Epithelial cell of esophagus (primary cell): ENCODE measurements at places on chromosomes 7 and 10.

DNA sequence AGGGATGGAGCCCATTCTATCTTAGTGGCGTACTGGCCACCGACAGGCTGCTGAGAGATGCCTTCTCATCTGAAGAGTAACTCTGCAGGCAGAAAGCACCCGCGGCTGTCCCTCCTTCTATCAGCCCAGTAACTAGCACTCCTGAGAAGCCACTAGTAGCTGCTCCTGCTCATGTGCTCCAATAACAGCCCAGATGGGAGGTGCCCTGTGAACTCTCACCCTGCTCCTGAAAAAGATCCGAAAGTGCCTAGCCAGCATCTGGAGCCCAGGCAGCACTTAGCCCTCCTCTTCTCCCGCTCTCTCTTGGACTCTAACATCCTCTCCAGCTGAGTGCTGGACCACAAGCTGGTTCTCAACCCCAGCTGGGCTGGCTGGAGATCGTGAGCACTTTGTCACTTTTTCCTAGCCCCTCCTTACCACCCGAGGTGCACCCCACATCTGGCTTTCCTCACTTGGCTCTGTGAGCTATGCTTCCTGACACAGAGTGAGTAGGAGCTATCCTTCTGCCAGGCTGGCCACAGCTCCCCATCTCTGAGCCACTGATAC, 239.2 kb downstream of the GRID1 start:
- DNase-seq: no peak

- DNase-seq: no peak
Measured at GRCh38 chr10:89942217-89942616, 240.8 kb downstream of the KIF20B start.

DNA sequence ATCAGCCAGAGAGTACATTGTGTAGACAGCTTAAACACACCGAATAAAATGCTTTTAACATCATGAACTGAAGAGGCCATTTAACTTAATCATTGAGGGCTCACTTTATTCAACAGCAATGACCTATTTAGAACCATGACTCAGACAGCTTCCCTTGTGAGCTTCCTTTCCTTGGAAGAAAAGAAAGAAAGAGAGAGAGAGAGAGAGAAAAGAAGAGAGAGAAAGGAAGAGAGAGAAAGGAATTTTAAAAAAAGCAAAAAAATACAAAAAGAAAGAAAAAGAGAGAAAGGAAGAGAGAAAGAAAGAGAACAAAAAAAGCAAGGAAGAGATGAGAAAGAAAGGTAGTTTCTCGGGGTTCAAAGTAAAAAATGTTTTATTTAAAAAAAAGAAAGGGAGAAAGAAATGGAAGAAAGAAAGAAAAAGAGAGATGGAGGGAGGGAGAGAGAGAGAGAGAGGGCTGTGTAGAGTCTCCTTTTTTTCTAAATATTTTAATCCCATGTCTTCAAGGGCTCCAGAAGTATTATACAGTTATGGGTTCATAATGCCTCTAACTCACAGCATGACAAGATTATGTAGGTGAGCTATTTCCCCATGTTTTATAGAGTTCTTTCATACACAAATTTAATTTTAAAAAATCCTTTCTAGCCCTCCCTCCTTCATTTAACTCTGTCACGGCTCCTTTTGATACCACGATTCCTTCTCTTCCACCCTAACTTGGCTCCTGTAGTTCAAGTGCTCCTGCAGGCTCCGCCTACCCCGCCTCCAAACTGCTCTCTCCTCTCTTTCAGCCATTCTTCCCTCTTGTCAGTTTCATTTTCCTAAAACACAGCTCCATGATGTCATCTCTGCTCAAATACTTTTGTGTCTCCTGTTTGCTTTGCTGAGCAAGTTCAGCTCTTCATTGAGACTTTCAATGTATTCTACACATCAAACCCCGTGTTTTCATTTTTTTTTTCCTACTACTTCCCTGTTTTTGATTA, 85.5 kb downstream of the PRTFDC1 start:
- DNase-seq: peak; percentile 66

- DNase-seq: no peak
Measured at GRCh38 chr10:46069771-46070463, 23.8 kb upstream of the MSMB start.

- no peak for DNase-seq
Measured at GRCh38 chr10:70498970-70499835, 20.6 kb downstream of the PALD1 start.

- DNase-seq: no peak
Measured at GRCh38 chr10:78384049-78384431, 350.4 kb downstream of the RPS24 start.

DNA sequence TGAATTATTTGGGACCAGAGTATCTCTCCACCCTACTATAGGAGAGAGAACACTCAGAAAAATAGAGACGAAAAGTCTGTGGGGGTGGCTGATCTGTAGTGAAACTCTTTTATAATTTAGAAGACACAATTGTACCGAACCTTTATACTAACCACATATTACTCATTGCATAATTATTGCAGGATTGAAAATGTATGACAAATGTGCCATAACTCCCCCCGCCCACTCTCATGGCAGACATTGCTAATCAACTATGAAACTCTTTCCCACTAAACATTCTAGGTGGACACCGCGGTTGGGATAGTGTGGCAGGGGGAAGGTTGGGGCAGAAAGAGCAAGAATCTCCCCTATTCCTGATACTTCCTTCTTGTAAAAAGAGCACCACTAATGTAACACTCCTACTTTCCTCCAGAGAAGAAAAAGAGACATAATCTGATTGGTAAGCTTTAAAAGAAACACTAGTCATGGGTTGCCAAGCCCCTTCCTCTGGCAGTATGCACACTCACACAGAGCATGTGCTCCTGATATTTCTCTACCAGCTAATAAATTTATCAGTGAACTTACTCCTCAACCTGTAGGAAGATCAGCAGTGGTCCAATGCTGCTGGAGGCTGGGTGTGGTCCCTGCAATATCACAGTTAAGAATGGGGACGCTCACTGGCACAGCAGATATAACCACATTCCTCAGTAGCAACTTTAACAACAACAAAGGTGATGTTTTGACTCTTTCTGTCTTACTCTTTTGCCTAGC, 18.7 kb upstream of the ARID5B start:
- peak; percentile 71 for DNase-seq

DNA sequence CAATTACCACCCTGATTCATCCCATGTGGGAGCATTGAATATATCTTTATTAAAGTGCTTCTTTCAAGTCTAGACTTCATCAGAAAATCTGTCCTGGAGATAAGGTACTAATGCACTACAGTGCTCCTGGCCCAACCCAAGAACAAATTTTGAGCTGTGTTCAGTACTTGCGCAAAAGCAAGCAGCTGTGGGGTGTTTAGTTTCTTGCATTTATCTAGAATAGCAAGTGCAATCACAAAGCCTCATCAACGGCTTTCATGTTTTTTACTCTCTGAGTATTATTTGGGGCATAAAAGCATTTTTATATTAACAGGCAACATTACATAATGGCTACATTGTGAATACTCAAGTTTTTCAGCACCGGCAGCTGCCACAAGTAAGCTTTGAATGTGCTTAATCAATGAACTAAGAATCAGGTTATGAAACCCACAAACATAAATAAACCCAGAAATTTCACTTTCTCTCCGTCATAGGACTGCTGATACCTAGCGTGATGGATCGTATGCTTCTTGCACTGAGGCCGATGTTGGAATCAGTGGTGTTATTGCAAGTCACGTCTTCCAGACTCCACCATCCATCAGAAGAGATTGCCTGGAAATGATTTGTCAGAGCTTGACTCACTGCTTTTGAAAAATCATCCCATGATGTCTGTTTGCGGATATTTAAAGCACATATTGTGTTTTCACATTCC, 113.1 kb downstream of the CTTNBP2 start:
- DNase-seq: no peak

DNA sequence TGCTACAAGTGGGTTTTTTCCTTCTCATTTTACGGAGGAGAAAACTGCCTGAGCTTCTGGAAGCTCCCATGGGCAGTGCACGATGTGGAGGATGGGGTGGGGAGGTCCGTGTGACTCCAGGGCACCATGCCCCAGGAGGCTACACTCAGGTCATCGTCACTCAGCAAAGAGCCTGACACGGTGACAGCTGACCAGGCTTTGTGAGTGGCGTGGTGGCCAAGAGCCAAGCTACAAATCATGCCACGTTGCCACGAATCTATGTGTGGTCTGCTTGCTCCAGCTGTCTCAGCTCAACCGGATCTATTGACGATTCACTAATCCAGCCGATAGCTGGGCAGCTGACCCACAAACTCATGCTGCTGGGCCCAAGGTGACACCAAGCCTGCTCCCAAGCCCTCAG, 27.6 kb upstream of the C10orf71 start:
- no peak for DNase-seq

DNA sequence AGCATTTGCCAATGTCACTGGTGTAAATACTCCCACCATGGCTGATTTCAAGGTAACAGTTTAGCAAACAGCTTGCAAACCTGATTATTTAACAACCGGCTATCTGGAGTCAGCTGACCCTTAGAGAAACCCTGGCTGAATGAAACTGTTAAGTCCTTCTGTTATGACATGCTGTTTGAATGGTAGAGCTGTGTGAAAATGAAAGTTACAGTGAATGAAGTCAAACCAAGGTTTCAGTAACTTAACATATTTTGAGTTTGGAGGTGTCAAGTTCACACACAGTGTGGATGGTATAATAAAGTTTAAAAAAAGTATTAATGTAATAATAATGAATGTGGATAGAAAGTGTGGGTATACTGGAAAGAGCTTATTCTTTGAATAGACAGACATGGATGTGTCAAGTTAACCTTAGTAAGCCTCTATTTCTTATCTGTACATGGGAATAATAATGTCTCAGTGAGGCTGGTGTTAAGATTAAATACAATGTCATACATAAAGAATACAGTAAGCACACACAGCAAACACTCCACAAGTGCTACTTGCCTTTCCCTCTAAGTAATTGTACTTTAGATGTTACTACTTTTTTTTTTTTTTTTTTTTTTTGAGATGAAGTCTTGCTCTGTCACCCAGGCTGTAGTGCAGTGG, 150.4 kb downstream of the TAX1BP1 start:
- no peak for DNase-seq

DNA sequence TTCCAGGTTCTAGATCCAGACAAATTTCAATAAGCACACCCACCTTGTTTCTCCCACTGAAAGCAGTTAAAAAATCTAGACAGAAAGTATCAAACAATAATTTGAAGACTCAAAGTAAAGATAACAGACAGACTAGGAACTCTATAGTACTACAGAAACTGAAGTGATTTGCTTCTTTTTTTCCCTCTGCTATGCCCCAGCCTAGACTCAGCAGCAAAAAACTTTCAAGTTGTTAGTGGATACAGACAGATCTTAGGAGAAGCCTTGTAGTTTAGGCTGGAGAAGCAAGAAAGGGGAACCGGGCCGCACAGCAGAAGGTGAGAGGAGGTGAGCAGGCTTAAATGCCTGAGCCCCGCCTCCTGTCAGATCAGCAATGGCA, 65.1 kb downstream of the IGF2BP3 start:
- no peak for DNase-seq

DNA sequence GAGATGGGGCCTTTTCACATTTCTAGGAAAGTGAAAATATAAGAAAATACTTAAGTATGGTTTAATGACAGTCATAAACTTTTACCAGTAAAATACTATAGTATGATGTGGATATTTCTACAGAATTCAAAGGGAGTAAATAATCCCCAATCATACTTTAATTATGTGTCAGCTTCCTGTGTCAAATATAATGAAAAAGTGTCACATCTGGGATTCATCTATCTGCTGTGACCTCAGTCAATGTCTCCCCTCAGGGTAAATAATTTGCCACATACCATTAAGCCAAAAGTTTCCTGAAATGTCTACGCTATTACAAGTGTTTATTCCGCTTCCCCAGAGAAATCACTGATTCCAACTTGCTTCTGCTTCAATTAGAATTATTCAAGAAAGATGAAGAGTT, 110.5 kb downstream of the ITGA8 start:
- DNase-seq: no peak

DNA sequence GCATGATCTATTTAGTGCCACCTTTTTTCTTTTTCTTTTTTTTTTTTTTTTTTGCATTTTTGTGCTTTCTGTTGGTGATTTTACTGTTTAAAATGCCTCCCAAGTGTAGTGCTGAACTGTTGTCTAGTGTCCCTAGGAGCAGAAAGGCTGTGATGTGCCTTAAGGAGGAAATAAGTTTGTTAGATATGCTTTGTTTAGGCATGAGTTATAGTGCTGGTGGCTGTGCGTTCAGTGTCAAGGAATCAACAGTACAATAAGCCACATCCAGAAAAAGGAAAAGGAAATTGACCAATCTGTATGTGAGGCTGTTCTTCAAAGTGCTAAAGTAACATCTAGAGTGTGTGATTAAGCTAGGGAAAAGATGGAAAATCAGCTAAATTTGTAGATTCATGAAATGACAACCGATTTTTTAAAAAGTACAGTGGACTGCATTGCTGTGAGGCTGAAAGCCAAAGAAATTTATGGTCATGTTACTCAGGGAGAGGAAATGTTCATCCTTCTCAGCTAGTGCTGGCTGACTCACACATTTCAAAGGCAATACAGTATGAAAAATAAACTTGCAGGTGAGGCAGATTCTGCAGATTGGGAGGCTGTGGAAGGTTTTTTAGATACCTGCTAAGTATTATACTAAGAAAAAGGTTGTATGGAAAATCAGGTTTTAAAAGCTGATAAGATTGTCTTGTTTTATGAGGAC, 122.7 kb upstream of the ADCY1 start:
- peak; percentile 56 for DNase-seq

DNA sequence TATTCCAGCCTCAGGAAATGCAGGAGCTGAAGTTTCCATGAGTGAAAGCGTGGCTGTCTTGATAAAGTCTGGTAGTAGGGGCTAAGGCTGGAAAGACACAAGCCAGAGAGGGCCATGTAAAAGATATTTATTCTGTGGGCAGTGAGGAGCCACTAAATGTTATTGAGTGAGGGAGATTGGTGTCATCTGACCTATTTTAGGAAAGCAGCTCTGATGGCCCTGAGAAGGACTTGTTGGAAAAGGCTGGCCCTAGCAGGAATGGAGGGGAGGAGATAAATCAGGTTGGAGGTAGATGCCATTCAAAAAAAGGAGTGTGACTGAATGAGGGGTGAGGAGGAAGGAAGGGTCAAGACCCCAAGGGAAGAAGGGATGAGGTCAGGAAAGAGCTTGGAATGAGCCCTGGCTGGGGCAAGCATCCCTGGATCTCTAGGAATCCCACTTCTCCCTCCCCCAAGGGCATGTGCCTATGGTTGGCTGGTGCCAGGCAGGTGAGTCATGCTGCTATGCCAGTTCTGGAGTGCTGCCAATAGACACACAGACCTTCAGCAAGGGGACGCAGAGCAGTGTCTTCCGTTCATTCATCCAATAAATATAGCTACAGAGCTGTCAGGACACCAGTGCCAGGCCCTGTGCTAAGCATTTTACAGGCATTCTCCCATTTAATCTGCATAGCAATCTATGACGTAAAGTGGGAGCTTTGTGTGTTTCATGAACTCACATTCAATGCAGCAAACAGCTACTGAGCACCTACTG, 2.0 kb downstream of the ANKRD2 start:
- DNase-seq: peak; percentile 95

GRCh38 chr7:55065511-55066229, 46.9 kb downstream of the EGFR start:
- DNase-seq: peak; percentile 83

DNA sequence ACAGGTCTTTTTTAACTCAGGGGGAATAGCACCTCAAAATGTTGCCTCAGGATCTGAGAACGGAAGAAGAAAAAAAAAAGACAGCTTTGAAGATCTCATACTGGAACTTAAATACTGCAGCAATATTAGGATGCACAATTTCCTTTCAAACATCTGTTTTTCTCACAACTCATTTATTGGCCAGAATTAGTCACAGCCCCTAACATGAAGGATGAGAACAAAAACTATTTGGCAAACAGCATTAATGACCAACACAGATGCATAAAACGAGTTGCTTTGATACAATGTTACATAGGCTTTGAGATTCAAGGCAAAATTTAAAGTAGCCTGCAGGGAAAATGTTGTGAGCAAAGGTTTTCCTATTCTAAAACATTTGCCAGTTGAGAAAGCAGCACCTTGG, 36.5 kb downstream of the JMJD1C start:
- peak; percentile 22 for DNase-seq

GRCh38 chr7:123752534-123752933, 3.7 kb upstream of the WASL start:
- DNase-seq: no peak
